Cardiac ventricle fibroblast (primary cell): ENCODE measurements at places on chromosomes 1 and 21. TPM values are rescaled to one million over a fixed set of nuclear protein-coding genes. Genes with fewer than 3 reads are reported as not detected.

LIN9 gene
- total RNA-seq = 1.00 and 1.7 TPM in 2 replicates

VCAM1 gene
- 15.0 and 18.8 TPM in 2 replicates for total RNA-seq

COL9A2 gene
- 1.1 and 1.3 TPM in 2 replicates for total RNA-seq

S100A16 gene
- 134 and 164 TPM in 2 replicates for total RNA-seq

FAM163A gene
- total RNA-seq = not detected in 2 replicates

PDPN gene
- 39.3 and 50.9 TPM in 2 replicates for total RNA-seq

C1orf94 gene
- total RNA-seq = not detected in 2 replicates

ANGPTL3 gene
- total RNA-seq = not detected in 2 replicates

CCDC181 gene
- total RNA-seq = 0.15 TPM in 1 of 2 replicates, not detected in the other

NPPB gene
- total RNA-seq = not detected in 2 replicates

CFHR2 gene
- total RNA-seq = not detected in 2 replicates

AMY1C gene
- total RNA-seq = not detected in 2 replicates
